ENCODE measurements at places on chromosomes 1 and 21. TPM values are rescaled to one million over a fixed set of nuclear protein-coding genes. Genes with fewer than 3 reads are reported as not detected.

Gene RNU1-2
- not detected for total RNA-seq

Gene PDPN
- not detected for total RNA-seq

Gene AIRE
- total RNA-seq, result not detected

Gene LCK
- total RNA-seq, result not detected

Gene CFHR1
- total RNA-seq, result not detected

Gene C1orf52
- total RNA-seq, result 19.2 TPM

Gene GNAT2
- not detected for total RNA-seq

Gene OR2G6
- total RNA-seq, result not detected

Gene PLEKHN1
- 5.8 TPM for total RNA-seq

Gene PGLYRP4
- total RNA-seq, result not detected

Gene CR1L
- total RNA-seq, result not detected

Data from A549 treated with GW870086 at 1 μM for 4 hours (cell line).